ENCODE measurements at places on chromosomes 12 and 14.
A peak's percentile ranks its signal among the peaks of the same experiment; 100 is the strongest.

DNA sequence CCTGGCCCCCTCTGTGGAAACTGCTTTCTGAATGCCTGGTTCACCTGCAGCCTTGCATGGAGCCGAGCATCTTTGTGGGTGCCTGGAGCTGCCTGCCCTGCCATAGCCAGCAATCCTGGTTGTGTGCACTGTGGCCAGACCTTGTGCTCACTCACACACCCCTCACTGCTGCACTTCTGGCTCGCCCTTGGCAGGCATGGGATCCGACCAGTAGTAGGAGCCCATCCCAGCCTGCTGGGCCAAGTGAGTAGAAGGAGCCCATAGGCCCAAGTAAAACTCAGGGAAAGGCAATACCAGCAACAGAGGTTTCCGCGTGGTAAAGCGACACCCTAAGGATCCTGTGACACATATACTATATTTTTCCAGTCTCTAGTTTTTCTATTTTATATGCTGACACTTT is 270.0 kb upstream of the NAV3 start:
- DNase-seq, result no peak

DNA sequence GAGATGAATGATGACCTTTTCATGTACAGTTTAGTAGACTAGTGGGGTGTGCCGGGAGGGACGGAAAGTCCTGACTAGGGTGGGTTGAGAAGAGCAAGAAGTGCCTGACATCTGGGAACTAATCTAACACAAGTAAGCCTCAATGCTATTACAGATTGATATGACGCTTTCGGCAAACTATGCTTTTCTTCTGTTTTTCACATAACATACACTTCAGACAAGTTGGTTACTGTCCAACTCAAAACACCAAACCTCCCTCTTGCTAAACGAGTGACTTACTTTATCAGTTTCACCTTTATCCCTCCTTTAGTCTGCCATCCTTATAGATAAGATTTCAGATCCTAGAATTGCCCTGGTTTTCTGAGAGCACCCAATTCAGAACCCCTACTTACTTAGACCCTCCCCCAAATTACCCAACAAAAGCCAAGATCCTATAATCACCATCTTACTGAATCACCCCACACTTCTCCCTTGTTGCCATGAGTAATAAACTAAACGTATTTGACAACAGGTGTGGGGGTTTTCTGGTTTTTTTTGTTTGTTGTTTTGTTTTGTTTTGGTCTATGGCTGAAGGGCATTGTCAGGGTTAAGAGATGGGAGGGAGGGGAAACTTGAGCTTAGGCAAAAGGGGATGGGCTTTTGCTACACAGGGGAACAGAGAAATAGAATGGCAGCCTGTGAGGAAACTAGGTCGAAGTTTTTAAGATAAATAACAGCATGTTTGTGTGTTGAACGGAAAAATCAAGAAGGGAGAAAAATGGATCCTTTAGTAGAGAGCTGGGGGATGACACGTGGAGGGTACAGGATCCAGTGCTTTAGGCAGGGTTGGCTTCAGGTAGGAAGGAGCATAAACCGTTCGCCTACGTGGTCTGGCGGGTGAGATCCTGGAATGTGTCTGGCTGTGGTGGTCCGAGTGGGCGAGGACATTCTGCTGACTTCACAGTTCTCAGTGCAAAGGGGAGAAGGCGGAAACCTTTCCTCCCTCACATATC is 6.1 kb upstream of the PSMA3 start:
- DNase-seq, result peak; percentile 64

DNA sequence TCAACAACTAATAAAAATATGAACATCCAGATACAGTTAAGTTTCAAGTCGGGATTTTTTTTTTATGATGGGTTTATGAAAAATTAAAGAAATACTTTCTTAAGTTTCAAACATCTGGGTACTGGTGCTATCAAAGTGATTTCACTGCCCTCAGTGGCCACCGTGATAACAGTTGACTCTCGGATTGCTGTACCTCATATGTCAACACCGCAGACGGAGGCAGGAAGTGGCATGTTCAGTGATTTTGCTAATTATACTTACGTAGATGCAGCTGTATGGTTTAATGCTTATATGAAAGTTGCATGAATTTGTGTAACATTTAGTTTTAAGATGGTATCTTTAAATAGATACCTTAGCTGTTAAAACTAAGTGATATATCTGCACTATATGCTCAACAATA is 20.8 kb upstream of the FBLN5 start:
- DNase-seq, result peak; percentile 48

GRCh38 chr12:124379938-124380754 is 85.3 kb downstream of the RFLNA start:
- no peak for DNase-seq

DNA sequence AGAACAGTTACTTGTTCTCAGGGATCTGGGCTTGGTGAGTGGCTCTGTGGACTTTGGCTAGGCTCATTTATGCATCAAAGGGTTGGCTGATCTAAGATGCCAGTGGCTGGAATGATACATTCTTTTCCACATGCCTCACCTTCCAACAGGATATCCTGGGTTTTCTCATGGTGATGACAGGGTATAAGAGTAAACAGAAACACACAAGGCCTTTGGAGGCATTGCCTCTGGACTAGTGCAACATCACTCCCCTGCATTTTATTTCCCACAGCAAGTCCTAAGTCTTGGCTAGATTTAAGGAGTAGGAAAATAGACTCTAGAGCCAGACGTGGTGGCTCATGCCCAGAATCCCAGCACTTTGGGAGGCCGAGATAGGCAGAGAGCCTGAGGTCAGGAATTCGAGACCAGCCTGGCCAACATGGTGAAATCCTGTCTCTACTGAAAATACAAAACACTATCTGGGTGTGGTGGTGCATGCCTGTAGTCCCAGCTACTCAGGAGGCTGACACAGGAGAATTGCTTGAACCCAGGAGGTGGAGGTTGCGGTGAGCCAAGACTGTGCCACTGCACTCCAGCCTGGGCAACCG is 47.9 kb downstream of the RPH3A start:
- no peak for DNase-seq

GRCh38 chr14:80845856-80846255 is 95.7 kb downstream of the CEP128 start:
- no peak for DNase-seq

- no peak for DNase-seq
Observed at GRCh38 chr14:59207506-59207933, 19.1 kb downstream of the DAAM1 start.

DNA sequence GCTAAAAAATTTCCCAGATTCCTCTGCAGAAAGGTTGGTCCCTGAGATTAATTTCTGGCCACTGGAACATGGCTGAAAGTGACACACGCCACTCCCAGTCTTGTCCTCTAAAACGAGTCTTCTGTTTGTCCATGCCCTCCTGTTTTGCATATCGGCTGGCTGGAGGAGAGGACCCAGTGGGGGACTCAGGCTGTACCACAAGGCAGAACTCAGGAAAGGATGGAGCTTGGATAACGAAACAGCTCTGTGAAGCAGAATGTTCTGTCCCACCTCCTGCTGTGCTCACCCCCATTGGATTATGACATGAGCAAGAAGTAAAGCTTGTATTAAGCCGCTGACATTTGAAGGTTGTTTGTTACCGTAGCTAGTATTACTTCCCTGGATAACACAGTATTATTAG is 856.2 kb downstream of the BCL11B start:
- no peak for DNase-seq

- DNase-seq, result peak; percentile 35
Observed at GRCh38 chr12:66688846-66689439, 10.1 kb upstream of the GRIP1 start.

DNA sequence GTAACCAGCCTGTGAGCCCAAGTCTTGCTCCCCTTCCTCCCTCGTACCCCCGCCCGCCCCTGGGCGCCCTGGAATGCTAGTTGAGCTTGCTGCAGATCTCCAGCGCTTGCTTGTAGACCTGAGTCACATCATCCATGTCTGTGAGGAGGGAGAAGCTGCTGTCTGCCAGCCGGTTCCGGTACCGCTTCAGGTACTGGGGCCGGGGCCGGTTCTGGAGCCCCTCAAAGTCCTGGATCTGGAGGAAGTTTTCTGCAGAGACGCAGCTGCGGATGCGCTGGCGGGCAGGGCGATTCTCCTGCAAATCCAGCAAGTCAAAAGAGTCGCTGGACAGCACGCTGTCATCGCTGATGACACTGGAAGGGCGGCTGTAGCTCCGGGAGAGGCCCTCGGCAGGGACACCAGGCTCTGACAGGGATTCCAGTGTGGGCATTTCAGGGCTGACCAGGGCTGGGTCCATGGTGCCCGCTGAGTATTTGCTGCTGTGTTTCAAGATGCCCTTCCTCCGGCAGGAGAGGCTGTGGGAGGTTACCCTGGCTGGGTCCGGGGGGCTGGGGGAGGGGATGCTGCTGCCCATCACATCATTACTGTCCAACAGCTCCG is 71.9 kb downstream of the NUAK1 start:
- no peak for DNase-seq

All from CD4-positive, alpha-beta T cell treated with Interleukin-10 for 1 hour (primary cell).